ENCODE measurements at places on chromosomes 2 and 18.

- no peak for DNase-seq
Observed at GRCh38 chr2:29332540-29332939, 217.3 kb downstream of the CLIP4 start.

DNA sequence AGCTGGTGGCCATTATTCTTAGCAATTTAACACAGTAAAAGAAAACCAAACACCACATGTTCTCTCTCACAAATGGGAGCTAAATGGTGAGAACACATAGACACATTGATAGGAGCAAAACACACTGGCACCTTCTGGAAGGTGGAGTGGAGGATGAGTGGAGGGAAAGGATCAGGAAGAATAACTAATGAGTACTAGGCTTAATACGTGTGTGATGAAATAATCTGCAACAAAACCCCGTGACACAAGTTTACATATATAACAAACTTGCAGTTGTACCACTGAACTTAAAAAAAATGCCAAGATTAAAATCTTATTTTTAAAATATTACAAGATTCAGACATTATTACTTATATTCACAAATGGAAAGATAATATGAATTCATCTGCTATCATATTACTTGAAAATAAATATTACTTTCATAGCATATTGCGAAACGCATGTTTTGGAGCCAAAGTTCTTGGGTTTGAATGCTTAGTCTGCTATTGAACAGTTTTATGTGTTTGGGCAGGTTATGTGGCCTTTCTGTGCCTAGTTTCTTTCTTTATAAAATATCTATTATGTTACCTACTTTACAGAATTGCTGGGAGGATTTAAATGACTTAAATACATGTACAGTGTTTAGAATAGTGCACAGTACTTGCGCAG is 20.5 kb downstream of the ANKRD62 start:
- no peak for DNase-seq

DNA sequence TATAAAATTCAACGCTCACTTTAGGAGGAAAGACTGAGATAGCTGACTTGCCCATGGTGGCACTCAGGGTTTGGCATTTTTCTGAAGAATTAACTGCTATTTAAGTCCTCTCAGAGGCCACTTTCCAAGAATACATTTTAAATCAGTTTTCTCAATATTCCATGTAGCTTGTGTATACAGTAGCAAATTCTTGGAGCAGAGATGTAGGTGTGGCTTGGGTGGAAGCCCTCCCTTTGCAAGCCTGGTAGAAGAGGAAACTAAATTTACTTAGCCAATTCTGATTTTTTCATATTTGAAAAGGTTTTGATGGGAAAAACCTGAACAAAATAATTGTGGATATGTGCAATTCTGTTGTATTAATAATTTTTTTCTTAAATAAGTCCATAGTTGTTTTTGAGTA is 14.0 kb upstream of the ITGAV start:
- no peak for DNase-seq

DNA sequence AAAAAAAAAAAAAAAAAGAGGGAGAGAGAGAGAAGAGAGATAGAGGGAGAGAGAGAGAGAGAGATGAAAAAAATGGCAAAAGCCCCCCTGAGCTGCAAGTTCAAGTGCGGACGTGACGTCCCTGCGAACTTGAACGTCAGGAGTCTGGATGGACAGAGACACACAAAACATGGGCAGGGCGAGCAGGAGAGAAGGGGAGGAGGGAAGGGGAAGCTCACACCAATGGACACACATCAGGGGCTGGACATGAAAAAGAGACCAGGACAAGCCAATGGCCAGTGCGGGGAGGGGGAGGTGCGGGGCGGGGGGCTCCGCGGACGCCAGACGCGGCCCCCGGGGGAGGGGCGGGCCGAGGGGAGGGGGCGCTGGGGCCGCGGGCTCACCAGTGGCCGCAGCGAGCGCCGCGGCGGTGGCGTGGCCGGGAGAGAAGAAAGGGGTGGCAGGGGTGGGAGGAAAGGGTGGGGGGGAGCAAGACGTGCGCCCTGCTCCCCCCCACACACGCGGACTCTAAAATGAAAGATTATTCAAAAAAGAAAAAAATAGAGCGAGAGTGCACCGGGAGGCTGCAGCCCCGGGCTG is at the start of gene BCL11A:
TSS of gene BCL11A (minus strand) at position 160 of the 579 bp plus-strand sequence. CDS start 384 bp downstream, outside the sequence.
- DNase-seq: peak; percentile 80

DNA sequence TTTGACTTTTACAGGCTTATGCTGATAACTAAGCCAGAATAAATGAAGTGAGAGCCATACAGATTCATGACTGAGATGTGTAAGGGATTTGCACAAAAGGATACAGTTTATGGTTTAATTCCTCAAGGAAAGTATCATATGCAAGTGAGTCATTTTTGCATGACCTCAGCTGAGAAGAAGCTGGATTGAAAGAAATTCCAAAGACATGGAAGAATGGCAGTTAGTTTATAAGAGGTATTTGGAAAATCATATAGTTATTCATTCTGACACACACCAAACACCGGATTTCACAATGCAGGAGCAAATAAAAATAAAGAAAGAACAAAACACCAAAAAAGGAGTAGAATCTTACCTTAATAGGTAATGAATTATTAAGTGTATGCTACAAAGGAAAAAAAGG is 83.2 kb upstream of the RND3 start:
- DNase-seq: no peak
